Posterior vena cava (tissue), 2 donors: ENCODE measurements at places on chromosomes 12 and 14.
A peak's percentile ranks its signal among the peaks of the same experiment; 100 is the strongest.

DNA sequence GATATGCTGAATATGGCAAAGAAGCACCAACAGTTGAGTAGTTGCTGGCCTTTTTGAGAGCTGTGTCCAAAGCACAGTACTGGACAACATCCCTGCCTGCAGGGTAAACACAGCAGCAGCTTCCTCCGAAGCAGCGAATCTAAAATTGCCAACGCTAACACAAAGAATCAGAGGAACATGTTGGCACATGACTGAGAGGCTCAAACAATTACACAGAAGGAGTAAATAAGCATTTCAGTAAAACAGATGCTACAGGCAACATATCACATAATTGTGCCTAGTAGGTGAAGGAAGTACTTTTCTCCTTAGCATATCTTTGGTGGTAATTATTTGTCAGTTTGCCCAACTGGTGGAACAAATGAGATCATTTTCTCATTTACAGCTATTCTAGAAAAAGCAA lies 52.1 kb downstream of the KICS2 start:
- DNase-seq: no peak

GRCh38 chr12:92010853-92011701 lies 134.6 kb downstream of the BTG1 start:
- no peak for DNase-seq

DNA sequence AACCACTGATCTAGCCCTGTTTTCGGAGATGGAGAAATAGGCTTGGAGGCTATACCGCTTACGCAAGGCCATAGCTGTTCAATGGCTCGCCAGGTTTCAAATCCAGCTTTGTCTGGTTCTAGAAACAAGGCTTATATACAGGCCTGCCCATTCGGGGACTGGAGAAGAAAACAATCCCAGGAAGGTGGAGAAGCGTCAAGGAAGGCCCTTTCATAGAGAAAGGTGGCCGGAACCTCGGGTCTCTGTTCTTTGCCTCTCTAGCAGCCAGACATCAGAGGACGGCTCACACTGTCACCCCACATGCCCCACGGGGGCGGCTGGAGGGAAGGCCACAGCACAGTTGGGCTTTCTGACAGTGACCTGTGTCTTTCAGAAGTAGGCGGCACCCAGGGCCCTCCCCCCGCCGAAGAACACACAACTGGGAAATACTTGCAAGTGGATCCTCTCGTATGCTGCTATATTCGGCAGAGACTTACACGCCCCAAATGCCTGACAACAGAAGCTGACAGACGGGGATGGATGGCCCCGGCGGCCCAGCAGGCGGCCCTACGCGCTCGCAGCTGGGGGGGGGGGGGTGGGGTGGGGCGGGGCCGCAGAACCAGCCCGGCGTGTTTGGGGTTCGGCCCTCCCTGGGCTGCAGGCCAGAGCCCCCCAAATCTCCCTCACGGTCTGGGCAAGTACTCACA lies 4.5 kb upstream of the SETD1B start:
- DNase-seq: peak; percentile 90

GRCh38 chr14:49280566-49280965 lies 305.6 kb downstream of the RPS29 start:
- no peak for DNase-seq

- no peak for DNase-seq
Measured at GRCh38 chr12:450438-450837, 9.3 kb upstream of the B4GALNT3 start.

DNA sequence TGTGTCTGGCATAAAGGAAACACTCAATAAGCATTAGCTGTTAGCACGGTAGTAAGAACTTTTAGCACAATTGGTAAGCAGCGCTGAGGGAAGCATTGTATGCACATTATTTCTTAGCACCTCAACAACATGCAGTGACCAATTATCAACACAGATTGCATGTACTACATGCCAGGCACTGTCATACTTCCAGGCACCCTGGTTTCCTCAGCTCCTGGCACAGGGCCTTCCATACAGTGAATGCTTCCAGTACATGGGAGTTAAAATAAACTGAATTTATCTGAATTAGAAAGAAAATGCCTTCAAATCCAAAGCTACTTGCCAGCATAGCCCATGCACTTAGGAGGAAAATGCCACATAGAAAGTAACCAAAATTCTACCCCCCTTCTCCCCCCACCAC lies 59.4 kb downstream of the TUNAR start:
- DNase-seq: no peak

- DNase-seq: no peak
Measured at GRCh38 chr12:92234533-92234932, 88.9 kb upstream of the BTG1 start.

DNA sequence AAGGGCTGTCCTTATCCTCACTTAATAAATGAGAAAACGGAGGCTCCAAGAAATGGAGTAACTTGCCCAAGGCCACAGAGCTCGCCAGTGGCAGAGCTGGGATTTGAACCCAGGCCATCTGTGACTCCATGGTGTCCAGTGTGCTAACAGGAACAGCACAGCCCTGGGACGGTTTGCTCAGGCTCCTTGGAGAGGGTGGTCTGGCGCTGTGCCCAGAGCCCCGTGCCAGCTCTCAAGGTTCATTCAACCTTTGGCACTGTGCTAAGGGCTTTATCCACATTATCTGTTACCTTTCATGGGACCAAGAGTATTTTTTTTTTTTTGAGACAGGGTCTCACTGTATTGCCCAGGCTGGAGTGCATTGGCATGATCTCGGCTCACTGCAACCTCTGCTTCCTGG lies 8.1 kb downstream of the DAO start:
- DNase-seq: no peak

- no peak for DNase-seq
Measured at GRCh38 chr12:104805186-104805585, 152.9 kb downstream of the SLC41A2 start.

GRCh38 chr12:31234955-31235867 lies 90.7 kb downstream of the SINHCAF start:
- DNase-seq: peak; percentile 76

DNA sequence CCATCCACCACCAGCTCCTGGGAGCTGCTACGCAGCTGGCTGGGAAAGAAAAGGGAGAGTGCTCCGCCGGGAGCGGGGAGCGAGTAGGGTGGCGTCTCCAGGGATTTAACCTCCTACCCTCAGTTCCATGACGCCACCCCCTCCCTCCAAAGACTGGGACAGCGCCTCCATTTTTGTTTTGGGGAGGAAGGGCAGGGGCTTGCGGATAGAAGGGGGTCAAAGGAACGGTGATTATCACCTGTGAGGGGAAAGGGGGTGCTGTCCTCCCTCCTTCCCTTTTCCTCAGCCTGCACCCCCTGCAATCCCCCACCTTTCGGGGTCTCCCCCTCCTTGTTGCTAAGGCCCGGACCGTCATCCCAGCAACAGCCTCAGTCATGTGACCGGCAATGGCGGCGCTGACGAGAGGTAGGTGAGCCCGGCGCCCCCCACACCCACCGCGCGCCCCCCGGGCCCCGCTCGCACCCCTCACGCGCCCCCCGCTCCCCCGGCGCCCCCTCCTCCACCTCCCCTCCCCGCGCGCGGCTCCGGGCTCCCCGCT lies at the start of gene DTX3:
TSS of gene DTX3 (plus strand) at position 371 of the 538 bp plus-strand sequence. CDS start 1,694 bp downstream, outside the sequence.
- DNase-seq: no peak

- no peak for DNase-seq
Measured at GRCh38 chr14:31566456-31566855, 5.3 kb downstream of the NUBPL start.

- DNase-seq: no peak
Measured at GRCh38 chr14:95191445-95192199, 34.3 kb upstream of the DICER1 start.

- no peak for DNase-seq
Measured at GRCh38 chr14:80560800-80561657, 349.7 kb upstream of the DIO2 start.

GRCh38 chr12:25796523-25797000 lies 161.9 kb upstream of the RASSF8 start:
- DNase-seq: no peak

DNA sequence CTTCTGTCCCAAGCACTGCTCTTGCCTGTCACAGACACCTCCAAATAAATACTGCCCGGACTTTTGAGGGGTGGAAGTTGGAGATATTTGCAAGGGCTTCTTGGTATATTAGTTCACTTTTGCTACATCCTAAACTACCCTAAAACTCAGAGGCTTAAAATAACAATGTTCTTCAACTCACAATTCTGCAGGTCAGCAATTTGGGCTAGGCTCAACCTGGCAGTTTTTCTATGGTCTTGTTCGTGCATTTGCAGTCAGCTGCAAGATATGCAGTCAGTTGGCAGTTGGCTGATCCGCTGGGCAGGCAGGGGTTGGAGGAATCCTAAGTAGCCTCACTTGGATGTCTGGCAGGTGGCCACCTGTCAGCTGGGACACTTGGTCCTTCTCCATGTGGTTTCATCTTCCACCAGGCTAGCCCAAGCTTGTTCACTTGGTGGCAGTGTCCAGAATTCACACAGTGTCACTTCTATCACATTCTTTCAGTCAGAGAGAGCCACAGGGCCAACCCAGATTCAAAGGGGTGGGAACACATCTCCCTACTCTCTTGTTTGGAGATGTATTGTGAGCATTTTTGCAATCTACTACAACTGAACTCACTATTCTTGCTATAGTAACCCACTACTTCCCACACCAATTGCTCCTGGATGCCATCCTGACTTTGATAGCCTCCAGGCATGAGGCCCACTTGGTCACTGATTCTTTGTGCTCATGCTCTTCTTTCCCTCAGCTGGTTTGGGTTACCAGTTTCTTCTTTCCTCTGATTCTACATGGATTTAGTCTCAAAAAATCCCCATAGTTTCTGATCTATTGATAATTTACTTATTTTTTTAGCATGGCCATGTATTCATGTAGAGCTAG lies 27.8 kb upstream of the CAPRIN2 start:
- DNase-seq: no peak

DNA sequence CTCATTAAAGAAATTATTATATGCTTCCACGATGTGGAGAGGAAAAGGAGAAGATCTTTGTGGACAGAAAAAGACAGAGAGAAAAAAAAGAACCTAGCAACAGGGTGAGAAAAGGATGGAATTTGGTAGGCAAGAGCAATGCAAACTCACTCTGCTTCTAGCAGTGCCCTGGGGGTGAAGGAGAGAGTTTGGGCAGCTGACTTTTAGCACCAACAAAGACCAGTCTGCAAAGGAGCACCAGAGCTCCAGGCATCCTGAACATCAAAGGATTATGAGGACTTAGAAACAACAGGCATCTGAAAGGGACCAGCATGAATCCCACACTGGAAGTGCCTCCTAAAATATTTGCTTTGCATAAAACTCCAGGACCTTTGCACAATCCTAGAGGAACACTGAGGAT lies 32.8 kb upstream of the RERG start:
- no peak for DNase-seq

GRCh38 chr12:94762259-94762942 lies 112.0 kb upstream of the TMCC3 start:
- DNase-seq: no peak

DNA sequence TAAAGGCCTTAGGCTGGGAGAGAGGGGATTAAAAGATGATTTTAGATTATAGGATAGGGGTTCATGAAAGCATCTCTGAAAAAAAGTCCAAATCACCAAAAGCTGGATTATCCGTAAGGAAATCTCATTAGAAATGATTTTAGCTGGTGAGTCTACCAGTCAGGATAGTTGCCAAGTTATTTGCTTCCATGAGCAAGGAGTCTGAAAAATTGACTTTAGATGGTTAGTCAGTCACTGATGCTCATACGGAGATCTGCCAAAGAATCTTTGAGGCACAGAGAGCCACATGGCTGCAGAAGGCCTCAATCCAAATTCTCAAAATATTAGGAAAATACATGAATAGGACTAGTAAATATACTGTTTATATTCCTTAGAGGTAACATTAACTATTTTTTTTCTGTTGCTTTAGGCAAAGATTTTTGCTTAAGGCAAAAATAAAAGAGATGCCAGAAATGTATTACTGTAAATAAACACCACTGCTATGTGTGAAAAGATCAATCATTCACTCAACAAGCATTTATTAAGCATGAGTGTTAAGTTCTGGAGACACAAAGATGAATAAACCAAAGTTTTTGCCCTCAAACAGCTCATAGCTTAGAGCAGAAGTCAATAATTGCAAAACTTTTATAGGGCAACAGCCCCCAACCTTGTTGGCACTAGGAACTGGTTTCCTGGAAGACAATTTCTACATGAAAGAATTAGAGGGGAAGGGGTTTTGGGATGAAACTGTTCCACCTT lies 105.2 kb downstream of the BBS10 start:
- no peak for DNase-seq

GRCh38 chr14:36942522-36943245 lies 229.7 kb downstream of the SLC25A21 start:
- no peak for DNase-seq

DNA sequence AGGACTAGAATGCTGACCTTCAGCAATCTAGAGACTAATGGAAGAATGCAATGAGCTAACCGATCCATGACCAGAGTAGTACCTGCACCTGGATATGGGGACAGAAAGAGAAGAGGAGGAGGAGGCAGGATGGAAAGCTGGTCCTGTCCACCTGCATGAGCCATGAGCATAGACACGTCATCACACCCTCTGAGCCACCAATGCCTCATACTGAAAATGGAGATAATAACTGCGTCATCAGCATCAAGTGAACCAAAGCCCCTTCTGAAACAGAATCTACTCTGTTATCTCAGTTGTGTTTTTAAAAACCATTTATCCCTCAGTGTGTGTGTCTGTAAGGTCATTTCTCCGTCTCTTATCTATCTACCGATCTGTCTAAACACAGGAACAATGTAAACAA lies 327.0 kb downstream of the BCL11B start:
- DNase-seq: no peak

DNA sequence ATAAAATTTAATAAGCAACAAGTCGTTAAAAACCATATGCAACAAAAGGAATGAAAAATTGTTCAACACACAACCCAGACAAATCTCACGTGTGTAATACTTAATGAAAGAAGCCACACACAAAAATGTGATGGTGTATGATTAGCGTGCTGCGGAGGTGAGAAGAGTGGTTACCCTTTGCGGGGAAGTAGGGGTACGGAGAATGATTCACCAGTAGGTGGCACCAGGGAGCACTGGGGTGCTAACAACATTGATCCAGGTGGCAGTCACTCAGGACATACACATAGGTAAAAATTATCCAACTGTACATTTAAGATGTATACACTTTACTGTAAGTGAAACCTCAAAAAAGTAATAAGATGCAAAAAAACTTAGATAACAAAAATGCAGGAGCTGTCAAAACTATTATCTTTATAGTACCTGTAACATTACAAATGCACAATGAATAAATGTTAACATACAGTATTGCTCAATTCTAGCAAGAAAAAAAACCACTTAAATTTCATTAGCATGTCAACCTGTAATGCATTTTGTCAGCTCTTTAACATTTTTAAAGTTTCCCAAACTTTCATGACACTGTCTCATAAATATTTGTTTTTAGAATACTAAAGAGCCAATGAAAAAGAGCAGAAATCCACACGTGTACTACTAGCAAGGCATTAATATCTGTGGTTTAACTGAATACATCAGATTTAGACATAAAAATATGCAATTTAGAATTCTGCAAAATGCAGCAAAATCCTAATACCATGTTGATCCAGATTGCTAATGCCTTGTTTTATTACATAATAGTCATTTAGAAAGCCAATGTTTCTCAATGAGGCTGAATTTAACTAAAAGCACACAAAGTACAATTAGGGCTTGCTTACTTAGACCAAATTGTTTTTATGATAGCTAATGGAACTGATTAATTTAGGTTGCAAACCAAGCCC lies 46.7 kb downstream of the TMCC3 start:
- no peak for DNase-seq

- no peak for DNase-seq
Measured at GRCh38 chr12:39352471-39353017, 90.4 kb downstream of the KIF21A start.
